GM18507 (cell line): ENCODE measurements at places on chromosomes 2 and 18.
A peak's percentile ranks its signal among the peaks of the same experiment; 100 is the strongest.

- no peak for DNase-seq
Observed at GRCh38 chr2:32863803-32864202, 83.0 kb upstream of the LTBP1 start.

- DNase-seq, result no peak
Observed at GRCh38 chr2:46844443-46844842, 71.2 kb downstream of the MCFD2 start.

DNA sequence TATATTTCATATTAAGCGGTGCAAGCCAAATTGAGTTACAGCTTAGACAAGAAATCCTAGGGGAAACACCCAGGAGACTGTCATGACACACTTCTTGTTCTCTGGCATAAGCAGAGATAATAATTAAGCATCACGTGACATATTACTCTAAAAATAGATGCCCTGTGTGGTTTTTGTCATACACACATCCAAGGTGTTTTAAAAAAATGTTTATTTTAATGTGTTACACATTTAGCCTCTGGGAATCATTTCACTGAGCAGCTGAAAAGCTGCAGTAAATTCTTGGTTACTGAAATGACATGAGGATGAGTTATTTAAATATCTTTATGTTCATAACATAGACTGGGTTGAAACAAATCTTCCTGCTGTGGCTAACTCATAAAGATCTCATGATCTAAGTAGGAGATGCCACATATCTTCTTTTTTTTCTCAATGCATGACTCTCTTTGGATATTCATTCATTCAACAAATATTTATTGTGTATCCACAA is 38.0 kb upstream of the ERMN start:
- DNase-seq, result no peak

GRCh38 chr2:143132355-143132754 is 3.1 kb downstream of the ARHGAP15 start:
- DNase-seq, result no peak

GRCh38 chr2:61117534-61117933 is 44.5 kb upstream of the C2orf74 start:
- DNase-seq, result no peak

GRCh38 chr2:151408788-151409600 is 708 bp upstream of the RIF1 start:
- DNase-seq, result no peak

GRCh38 chr18:51007790-51008139 is 22.2 kb upstream of the SMAD4 start:
- no peak for DNase-seq

- DNase-seq, result peak; percentile 9
Observed at GRCh38 chr2:202780514-202781021, 91.0 kb downstream of the ICA1L start.

GRCh38 chr2:57941816-57942215 is 104.8 kb upstream of the VRK2 start:
- no peak for DNase-seq

DNA sequence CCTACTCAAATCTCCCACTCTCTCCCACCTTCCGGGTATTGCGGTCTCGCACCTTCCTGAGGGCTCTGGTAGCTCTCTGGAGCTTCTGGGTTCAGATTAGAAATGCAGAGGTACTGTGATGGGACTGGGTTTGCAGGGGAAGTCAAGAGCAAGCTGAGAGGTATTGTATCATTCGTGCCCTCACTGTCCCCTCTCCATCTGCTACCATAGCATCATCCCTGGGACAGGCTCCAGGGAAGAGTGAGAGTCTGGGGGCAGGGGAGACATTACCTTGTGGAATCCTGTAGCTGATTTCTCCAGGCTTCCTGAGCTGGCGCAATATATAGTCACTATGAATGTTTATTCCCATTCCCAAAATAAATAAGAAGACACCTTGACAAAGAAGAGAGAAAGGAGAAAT is 49.6 kb downstream of the SRD5A2 start:
- no peak for DNase-seq

DNA sequence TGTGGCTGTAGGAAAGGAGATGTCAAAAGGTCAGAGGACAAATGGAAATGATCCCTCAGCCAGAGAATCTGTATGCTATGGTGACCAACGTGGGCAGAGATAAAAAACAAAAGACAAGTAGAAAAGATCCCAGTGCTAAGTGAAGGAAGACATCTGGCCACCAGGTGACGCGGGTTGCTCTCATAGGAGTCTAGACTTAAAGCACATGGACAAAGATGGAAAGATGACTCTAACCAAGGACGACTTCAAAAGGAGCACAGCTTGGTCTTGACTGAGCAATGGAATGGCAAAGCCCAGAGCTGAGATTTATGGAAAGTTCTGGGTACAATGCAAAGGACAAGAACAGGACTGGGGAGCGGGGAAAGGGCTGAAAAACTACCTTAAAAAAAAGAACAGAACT is 96.8 kb downstream of the CLIP4 start:
- no peak for DNase-seq

DNA sequence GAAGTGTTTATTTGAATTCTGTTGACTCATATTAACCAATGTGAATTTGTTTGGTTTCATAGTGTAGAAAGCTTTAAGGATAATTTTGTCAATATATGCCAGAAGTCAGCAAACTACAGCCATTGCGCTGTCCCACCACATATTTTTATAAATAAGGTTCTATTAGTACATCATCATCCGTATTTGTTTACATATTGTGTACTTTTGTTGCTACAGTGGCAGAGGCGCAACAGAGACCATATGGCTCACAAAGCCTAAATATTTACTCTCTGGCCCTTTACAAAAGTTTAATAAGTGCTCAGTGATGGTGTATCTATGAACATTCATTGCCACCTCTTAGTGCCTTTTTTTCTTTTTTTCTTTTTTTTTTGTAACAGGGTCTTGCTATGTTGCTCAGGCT is 6.4 kb downstream of the ERLEC1 start:
- no peak for DNase-seq

DNA sequence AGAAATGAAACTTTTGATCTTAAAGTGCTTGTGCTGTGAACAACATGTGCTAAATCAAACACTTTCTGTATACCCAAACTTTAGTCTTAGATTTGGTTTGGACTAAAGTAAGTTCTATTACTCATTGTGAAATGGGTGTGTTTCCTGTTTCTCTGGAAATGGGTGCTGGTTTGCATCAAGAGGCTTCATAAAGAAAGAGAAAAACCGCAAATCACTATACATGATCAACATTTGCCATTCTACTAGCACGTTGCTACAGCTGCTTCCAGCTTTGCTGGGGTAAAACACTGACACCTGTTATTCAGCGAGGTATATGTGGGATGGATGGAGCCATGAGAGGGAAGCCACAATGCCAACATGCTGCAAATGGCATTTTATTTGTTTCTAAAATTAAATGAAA is 547.0 kb upstream of the ACVR2A start:
- DNase-seq, result peak; percentile 15

DNA sequence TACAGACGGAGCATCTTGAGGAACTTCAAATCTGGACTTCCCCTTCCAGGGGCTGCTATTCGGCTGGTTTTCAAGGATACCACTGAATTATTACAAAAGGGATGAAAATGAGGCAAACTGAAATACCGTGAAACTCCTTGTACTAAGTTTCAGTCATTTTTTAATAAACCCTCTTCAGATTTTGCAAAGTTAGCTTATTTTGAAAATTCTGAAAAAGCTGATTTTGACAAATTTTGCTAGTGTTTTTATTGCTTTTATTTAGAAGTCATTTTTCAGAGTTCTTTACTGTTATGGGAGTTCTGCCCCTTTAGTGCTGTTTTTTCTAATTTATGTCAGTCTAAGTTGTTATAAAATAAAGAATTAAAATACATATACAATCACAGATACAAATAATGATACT is 390.4 kb upstream of the VRK2 start:
- DNase-seq, result no peak

DNA sequence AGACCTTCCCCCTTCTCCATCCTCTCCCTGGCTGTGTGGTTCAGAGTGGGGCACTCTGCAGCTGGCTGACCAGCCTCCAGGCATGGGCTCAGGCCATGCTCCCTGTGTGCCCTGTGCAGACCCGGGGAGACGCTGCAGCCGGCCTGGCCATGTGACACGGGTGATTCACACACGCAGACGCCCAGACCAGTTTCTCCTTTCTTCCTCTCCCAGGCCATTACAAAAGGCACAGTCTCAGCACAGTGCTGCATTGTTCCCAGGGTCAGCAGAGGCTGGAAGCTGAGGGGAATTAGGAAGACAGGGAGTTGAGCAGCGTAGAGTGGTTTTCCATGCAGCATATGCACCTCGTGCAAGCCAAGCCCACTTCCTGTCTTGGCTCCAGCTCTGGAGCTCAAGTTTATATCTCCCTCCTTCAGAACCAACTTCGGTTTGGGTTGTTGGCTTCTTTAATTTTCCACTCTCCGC is 288.5 kb downstream of the TNS1 start:
- no peak for DNase-seq

GRCh38 chr18:33870059-33870458 is 292.0 kb downstream of the ASXL3 start:
- no peak for DNase-seq

GRCh38 chr2:191066919-191067233 is 52.9 kb upstream of the STAT1 start:
- DNase-seq, result no peak

DNA sequence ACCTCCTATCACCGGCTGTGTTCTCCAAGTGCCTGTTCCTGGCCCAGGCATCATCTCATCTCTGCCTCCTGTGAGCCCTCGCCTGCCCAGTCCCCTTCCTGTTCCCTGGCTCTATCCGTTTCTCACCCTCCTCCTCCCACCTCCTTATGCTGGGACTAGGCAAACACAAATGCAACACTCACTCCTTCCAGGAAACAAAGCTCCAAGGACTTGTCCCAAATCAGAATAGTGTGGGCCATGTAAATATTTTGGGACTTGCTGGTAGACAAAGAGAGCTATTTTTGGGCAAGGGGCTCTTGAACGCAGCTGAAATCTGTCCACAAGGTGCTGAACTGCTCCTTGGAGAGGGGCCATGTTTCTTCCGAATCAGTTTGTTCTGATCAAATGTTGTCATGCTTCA is 25.3 kb downstream of the MBP start:
- no peak for DNase-seq

- no peak for DNase-seq
Observed at GRCh38 chr2:56475191-56475590, 291.4 kb downstream of the CCDC85A start.

DNA sequence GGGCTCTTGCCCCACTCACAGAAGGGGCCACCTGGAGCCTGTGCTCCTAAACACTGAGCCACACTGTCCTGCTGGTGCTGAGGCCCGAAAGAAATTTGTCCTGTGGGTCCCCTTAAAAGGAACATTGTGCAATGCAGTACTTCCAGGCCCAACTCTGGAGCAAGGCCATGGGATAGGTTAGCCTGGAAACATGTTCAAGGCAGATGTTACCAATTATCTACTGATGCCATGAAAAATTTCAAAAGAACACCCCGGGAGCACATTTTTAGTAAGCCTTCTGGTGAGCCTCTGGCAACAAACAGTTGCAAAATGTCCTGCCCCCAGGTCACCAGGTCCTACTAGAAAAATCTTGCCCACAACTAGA is 12.3 kb upstream of the PTMA start:
- no peak for DNase-seq

- DNase-seq, result peak; percentile 75
Observed at GRCh38 chr2:113886479-113887008, 3.3 kb upstream of the ACTR3 start.

DNA sequence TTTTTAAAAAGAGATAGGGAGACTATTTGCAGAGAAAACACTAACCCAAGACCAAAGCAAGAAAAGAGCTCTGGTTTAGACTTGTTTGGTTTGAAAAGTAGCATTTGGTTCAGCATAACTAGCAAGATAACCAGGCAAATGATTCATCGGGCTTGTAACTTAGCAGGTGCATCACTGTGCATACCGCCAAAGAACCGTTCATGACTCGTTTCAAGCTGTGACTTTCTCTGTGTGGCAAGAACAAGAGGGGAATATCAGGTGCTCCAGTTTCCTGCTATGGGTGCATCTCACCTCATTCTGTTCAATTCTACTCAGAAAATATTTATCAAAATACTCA is 244.9 kb downstream of the ETAA1 start:
- DNase-seq, result no peak

DNA sequence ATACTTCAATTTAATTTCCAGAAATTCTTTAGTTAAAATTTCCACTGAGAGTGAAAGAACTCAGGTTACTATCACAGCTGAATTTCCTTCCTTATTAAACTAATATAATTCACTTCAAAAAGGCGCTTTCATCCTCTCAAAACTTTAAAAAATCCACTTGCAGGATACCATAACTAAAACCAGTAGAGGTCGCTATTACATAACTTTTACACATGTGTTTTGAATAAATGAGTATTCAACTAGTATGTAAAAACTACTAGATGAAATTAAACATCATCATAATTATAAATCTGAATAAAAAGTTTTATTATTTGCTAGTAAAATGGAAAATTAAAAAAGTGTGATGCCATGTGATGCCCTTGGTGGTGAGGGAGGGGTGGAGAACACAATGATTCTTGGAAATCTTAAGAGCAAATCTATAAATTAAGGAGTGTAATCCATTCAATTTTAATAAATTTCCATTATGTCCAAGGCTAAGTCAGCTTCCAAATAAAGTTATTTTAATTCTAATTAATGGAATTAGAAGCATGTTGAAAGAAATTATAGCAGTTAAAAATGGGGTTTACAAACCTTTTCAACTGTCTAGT is 61.4 kb downstream of the SOS1 start:
- DNase-seq, result no peak

DNA sequence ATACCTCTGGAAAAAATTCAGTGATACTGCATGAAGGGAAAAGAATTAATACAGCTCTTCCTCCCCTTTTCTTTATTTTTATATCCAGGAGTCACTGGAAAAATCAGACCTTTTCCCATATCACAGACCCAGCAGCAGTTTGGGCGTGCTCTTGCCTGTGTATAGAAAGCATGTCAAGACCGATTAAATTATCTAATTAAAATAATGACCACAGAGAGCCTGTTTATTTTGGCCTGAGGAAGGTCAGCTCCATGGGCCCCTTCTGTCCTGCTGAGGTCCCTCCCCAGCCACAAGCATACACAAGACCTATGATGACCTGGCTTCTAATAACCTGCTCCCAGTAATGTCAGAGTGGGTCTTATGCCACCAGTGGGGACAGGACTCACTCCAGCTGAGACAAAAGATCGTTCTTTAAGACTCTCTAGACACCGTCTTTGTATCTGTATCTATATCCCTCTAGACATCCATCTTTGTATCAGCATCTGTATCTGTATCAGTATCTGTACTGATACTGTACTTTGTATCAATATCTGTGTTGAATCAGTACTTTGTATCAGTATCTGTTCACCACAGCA is 147.8 kb downstream of the VAPA start:
- no peak for DNase-seq

DNA sequence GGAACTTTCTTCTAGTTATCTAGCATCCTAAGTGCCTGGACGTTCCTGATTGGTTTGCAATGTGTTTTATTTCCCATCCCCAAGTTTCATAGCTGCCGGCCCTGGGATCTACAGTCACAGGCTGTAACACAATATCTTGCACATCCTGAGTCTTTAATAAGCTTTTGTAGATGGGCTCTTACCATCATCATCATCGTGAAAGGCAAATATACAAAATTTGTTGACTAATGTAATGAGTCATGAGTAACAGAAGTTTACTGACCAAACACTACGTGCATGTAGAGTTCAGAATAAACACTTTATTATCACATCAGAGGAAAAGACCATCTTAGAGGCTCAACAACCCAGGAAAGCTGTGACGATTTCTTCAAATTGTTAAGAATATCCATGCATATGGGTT is 8.1 kb upstream of the TYMS start:
- DNase-seq, result no peak

- peak; percentile 36 for DNase-seq
Observed at GRCh38 chr2:2879781-2880180, 497.8 kb downstream of the EIPR1 start.

GRCh38 chr2:71787476-71788185 is 334.3 kb downstream of the DYSF start:
- no peak for DNase-seq

- no peak for DNase-seq
Observed at GRCh38 chr2:240183875-240184590, 43.6 kb upstream of the OTOS start.
